Sciatic nerve (tissue), 2 donors: ENCODE measurements at places on chromosomes 1 and 21. TPM values are rescaled to one million over a fixed set of nuclear protein-coding genes. Genes with fewer than 3 reads are reported as not detected.

- no peak for DNase-seq
Observed at GRCh38 chr1:52531249-52531872, 21.5 kb downstream of the TUT4 start.

DNA sequence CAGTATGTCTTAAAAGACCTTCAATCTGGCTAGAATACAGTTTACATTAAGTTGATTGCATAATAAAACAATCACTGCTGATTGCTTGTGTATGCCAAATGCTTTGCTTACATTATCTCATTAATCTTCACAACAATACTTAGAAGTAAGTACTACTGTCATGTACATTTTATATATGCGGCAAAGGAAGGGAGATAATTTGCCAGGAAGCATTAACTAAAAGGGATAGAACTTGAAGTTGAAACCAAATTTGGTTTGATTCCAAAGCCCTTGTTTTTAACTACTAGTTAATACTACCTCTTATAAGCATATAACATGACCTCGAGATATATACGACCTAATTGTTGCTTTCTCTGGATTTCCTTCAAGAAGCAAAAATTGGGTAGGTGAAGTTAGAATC lies 155.8 kb downstream of the NTMT2 start:
- no peak for DNase-seq

GRCh38 chr1:45767035-45767434 lies 16.6 kb upstream of the IPP start:
- no peak for DNase-seq

The LINGO4 gene
- not detected for total RNA-seq

DNA sequence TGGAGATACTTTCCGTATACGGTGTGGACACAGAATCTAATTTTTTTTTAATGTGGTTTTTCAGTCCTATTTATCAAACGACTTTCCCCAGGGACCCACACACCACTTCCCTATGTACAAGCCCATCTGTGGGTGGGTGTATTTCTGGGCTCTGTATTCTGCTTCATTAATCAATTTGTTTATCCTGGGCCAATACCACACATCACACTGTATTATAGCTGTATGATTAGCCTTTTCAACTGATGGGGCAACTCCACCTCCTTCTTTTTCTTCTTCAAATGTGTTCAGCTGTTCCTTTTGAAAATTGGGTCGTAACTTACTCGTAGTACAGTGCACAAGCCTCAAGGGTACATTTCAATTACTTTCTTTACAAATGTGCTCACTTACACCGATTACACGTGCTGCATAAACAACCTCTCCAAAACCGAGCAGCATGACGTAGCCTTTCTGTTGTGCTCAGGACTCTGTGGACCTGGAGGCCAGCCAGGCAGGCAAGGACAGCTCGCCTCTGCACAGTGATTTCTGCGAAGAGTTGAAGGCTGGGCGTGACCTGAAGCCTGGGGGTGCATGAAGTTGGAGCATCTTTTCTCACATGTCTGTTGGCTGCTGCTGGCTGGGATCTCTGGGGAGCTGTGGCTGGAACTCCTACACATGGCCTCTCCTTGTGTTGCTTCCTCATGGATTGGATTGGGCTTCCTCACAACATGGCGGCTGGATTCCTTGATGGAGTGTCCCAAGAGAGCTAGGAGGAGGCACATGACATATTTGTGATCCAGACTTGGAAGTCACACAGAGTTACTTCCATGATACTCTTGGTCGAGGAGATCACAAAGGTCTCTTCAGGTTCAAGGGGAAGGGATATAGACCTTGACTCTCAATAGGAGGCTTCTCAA lies 126.5 kb downstream of the CRYAA start:
- no peak for DNase-seq

The FAM167B gene
- total RNA-seq, result 16.1 TPM

DNA sequence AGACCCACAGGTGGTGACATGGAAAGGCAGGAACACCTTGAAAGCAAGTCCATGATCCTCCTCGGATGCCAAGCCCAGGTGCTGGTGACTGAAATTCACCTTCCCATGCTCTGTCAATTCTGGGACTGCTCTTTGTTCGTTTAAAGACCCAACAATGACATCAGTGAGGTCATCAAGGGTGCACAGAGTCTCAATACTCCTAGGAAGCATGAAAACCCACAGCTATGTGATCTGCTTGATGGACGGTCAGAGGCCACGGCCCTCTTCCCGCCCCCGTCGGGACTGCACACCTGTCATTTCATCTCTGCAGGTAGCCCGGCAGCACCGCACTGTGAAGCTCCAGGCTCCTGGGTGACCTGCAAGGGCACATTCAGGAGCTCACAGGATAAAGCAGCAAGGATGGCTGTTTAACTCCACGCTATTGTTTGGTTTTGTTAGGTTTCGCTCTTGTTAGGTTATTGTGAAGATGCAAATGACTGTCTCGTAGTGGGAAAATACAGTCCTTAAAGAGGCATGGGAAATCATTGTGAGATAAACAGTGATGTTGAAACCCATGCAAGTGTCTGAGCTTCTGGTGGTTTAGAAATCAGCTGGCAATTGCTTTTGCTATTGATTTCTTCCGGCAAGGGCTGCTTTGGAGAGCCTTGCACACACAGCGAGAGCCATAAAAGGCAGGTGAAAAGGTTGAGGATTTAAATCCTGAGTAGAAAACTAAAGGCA lies 124.8 kb upstream of the AJAP1 start:
- no peak for DNase-seq

- peak; percentile 77 for DNase-seq
Observed at GRCh38 chr1:94542088-94542870, 720 bp upstream of the F3 start.

DNA sequence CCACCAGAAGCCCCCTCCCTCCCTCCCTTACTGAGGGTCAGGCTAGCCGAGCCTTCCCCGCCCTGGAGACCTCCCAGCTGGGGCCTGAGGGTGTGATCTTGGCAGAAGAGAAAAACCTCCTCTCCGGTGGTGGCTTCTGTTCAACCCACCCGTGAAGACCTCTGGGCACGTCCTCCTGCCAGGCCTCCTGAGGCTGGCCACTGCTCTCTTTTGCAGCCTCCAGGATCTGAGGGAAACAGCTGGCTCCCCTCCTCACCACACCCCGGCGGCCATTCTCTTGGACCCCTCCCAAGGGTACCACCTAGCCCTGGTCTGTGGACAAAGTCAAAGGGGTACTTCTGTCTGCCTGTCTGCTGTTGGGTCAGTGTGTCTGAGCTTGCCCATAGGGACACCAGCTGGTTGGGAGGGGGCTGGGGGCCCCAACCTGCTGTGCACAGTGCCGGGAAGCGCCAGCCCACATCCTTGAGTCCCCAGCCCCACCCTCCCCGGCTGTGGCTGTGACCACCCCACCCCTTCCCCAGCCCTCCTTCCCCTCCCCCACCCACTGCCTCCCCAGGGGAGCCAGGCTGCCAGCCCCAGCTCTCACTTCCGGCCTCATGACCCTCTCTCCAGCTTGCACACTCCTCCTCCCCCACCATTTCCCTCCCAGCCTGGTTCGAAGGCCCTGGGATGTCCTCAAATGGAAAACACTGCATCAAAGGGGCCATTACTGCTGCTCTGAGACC lies 48.1 kb downstream of the AHDC1 start:
- peak; percentile 84 for DNase-seq
